ENCODE measurements at places on chromosomes 2 and 18. TPM values are rescaled to one million over a fixed set of nuclear protein-coding genes. Genes with fewer than 3 reads are reported as not detected.

FNDC4 gene
- 7.3 TPM for total RNA-seq

DOK6 gene
- 2.7 TPM for total RNA-seq

UGT1A10 gene
- total RNA-seq, result not detected

TTC39C gene
- 20.8 TPM for total RNA-seq

MC5R gene
- total RNA-seq, result not detected

ALMS1 gene
- 30.8 TPM for total RNA-seq

CD8B gene
- not detected for total RNA-seq

NFE2L2 gene
- total RNA-seq, result 83.5 TPM

HOXD9 gene
- not detected for total RNA-seq

RNU2-63P gene
- 174 TPM for total RNA-seq

GKN1 gene
- total RNA-seq, result not detected

MFSD6 gene
- 8.1 TPM for total RNA-seq

DCDC2C gene
- not detected for total RNA-seq

SCG2 gene
- 0.56 TPM for total RNA-seq

WIPF1 gene
- 2.7 TPM for total RNA-seq

KCNG3 gene
- total RNA-seq, result under 0.01 TPM

SERPINB3 gene
- total RNA-seq, result not detected

SLC8A1 gene
- 57.0 TPM for total RNA-seq

LYPD6B gene
- not detected for total RNA-seq

LYG1 gene
- not detected for total RNA-seq

KCNK3 gene
- total RNA-seq, result under 0.01 TPM

HOXD13 gene
- not detected for total RNA-seq

FBXO15 gene
- total RNA-seq, result 0.90 TPM

DSEL gene
- 100 TPM for total RNA-seq

VWC2L gene
- total RNA-seq, result not detected

LDLRAD4 gene
- total RNA-seq, result not detected

ZFP36L2 gene
- total RNA-seq, result 1.8 TPM

TSPYL6 gene
- not detected for total RNA-seq

SETBP1 gene
- 0.28 TPM for total RNA-seq

FLACC1 gene
- 0.56 TPM for total RNA-seq

CIB4 gene
- total RNA-seq, result not detected

CHRNG gene
- total RNA-seq, result not detected

AP1S3 gene
- 5.8 TPM for total RNA-seq

CCDC74B gene
- 3.9 TPM for total RNA-seq

SYT4 gene
- not detected for total RNA-seq

CHRND gene
- not detected for total RNA-seq

YPEL5 gene
- total RNA-seq, result 54.7 TPM

SPOPL gene
- total RNA-seq, result 16.7 TPM

BMP10 gene
- total RNA-seq, result not detected

HOXD8 gene
- total RNA-seq, result not detected

SRD5A2 gene
- total RNA-seq, result not detected

GREB1L gene
- total RNA-seq, result not detected

FSHR gene
- not detected for total RNA-seq

PCARE gene
- not detected for total RNA-seq

GTF3C2 gene
- total RNA-seq, result 25.5 TPM

CNRIP1 gene
- total RNA-seq, result 25.6 TPM

NXPH2 gene
- total RNA-seq, result not detected

TMEM182 gene
- total RNA-seq, result 1.3 TPM

PARD6G gene
- 3.3 TPM for total RNA-seq

ALPG gene
- not detected for total RNA-seq

SPATA3 gene
- not detected for total RNA-seq

MOCOS gene
- 1.9 TPM for total RNA-seq

CYB5A gene
- total RNA-seq, result 13.4 TPM

ITGAV gene
- 204 TPM for total RNA-seq

MTIF2 gene
- 33.3 TPM for total RNA-seq

ARPC2 gene
- total RNA-seq, result 635 TPM

SNRNP27 gene
- total RNA-seq, result 8.8 TPM

FKBP1B gene
- 10.2 TPM for total RNA-seq

CD207 gene
- not detected for total RNA-seq
